H1 (cell line): ENCODE measurements at places on chromosomes 12 and 14.

DNA sequence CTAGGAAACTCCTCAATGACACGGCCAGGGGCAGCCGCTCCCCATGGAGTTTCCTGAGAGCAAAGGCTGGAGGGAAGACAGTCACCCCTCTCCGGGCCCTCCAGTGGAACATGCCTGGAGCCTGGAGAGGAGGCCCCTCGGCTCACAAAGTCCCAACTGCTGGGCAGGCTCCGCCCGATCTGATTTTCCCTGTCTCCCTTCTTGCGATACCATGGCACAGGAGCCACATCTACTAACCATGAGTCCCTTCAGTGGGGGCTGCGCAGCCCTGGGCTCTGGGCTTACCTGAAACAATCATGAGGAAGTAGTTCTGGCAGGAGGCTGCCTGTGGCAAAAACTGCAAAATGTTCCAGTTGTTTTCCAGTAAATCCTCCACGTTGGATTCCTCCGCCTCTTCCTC, 15.3 kb downstream of the P2RX2 start:
- DNase-seq = no peak

DNA sequence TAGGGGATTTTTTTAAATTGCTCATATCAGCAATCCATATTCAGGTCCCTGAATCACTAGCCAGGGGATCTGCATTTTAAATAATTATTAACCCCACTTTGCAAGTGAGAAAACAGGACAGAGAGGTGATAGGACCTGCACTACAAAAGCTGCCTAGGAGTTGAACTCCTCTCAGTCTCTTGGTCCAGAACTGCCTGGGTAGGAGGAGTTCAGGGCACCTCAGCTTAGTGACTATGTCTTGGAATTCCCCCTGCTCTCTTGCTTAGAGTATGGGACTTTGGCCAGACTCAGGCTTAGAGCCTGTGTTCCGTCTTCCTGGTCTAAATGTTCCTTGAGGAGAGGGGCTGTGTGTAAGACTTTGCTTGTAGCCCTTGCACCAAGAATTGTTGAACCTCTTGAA, 68.2 kb upstream of the WSCD2 start:
- DNase-seq = no peak

- DNase-seq = no peak
These were observed 194.1 kb downstream of the BTG1 start for GRCh38 chr12:91951571-91951970.

DNA sequence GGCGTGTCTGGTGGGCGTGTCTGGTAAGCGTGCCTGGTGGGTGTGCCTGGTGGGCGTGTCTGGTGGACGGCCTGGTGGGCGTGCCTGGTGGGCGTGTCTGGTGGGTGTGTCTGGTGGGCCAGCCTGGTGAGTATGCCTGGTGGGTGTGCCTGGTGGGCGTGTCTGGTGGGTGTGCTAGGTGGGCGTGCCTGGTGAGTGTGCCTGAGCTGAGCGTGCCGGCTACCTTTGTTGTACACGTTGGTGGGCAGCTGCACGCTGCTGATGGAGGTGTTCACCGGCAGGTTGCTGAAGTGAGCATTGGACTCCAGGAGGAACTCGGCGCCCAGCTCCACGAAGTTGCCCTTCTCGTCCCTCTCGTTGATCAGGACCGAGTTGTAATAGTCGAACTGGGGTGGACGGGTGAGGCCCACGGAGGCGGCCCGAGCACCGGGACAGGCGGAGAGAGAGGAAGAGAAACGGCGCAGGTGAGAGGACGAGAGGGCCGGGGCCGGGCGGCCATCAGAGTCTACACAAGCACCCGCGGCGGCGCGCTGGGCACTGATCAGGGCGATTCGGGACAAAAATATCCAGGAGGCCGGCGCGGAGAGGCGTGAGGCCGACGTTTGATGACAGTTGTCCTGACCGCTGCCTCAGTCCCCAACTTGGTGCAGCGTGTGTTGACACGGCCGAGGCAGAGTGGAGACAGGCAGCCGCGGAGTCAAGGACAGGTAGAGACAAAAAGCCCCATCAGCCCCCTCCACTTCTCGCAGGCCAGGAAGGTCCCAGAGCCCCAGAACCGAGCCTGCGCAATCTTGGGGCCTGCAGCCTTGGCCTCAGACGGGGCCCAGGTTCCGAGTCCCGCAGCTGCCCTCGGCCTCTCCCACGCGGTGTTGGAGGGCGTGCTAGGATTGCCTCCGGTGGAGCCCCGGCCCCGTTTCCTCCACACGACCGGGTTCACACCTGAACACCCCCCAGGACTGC, 10.5 kb downstream of the CACNA2D4 start:
- DNase-seq = peak; percentile 42
